Myometrial cell (primary cell): ENCODE measurements at places on chromosomes 7 and 10. TPM values are rescaled to one million over a fixed set of nuclear protein-coding genes. Genes with fewer than 3 reads are reported as not detected.

Gene IFIT1
- 23.1 and 36.3 TPM in 2 replicates for total RNA-seq

Gene DNAJB12
- total RNA-seq, result 47.1 and 63.4 TPM in 2 replicates

Gene STOX1
- total RNA-seq, result not detected in 2 replicates

Gene ZNF438
- total RNA-seq, result 3.4 and 3.5 TPM in 2 replicates

Gene FAM24B
- total RNA-seq, result 4.0 and 7.4 TPM in 2 replicates

Gene CUZD1
- 0.18 and 0.29 TPM in 2 replicates for total RNA-seq

Gene HDAC9
- total RNA-seq, result 2.0 and 4.6 TPM in 2 replicates
